ENCODE measurements at places on chromosomes 3 and 15.
A peak's percentile ranks its signal among the peaks of the same experiment; 100 is the strongest.

GRCh38 chr3:188390775-188391443 lies 237.0 kb downstream of the LPP start:
- DNase-seq: no peak

- DNase-seq: peak; percentile 58
Observed at GRCh38 chr3:9732080-9732739, 675 bp downstream of the BRPF1 start.

DNA sequence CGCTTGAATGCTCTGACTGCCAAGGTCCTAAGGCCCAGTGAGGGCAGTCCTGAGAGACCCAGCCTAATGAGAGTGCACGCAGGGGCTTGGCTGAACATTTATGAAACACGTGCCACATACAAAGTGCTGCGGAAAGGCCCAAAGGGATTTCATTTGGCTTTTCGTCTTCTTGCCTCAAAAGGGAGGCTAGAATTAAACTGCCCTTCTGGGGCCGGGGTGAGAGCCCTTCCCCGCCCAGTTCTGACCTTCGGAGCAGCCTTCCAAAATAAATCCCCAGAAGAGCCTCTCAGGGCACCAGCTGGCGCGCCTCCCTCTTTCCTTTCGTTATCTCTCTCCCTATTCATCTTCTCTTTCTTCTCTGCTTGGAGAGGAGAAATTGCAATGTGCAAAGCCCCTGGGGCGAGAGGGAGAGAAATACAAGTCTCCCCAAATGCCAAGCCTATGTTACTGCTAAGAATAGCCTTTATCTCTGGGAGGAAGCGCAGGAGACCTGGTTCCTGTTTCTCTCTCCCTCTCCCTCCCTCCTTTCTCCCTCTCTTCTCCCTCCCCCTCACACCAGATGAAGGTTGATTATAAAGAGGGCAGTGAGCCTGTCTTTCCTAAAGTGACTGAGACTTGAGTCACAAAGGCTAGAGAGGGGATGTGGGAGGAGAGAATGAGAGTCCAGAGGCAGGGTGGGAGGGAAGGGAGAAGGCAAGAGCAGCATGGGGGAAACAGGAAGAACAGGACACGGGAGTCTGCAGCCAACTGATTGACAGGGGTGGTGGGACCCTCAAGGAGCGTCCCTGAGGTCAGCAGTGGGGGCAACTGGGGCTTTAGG lies 36.7 kb upstream of the NDUFB4 start:
- DNase-seq: no peak

GRCh38 chr15:57862761-57863160 lies 156.2 kb downstream of the POLR2M start:
- DNase-seq: no peak

DNA sequence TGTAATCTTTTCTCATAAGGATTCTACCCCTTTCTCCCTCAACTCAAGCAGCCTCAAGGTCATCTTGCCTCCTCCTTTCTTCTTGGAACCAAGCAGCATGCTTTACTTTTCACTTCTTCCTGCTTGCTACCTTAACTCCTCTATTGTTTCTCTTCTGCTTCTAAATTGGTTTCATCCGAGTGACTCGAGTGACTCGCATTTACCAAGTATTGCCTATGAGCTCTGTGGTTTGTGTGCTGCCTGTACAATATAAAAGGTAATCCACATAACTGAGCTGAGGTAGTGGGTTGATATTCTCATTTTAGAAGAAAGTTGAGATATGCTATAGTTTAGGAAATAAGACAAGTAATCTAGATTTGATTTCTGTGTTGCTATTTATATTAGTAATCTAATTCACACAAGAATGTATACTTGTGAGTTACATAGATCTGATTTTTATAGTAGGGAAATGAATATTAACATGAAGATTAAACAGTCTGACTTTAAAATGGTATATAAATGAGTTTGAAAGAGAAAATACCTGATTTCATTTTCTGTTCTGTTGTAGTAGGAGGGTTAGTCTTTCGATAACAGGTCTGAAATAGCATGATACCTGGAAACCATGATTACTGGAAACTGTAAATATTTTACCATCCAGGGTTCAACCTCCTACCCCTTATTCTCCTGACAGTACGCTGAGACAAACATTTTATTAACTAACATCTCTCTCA lies 5.5 kb downstream of the HHLA2 start:
- DNase-seq: peak; percentile 27

DNA sequence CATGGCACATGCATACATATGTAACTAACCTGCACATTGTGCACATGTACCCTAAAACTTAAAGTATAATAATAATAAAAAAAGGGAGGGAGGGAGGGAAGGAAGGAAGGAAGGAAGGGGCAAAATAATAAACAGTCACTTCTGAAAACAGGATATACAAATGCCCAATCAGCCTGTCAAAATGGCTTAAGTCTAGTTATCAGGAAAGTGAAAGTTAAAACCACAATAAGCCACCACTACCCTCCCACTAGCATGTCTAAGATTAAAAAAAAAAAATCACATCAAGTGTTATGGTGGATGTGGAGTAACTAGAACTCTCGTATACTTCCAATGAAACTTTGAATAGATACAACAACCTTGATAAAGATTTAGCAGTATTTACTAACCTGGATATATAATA lies 145.6 kb upstream of the GMNC start:
- DNase-seq: no peak

Data from activated naive CD8-positive, alpha-beta T cell treated with anti-CD3 and anti-CD28 coated beads for 36 hours (primary cell).